ENCODE measurements at places on chromosomes 3 and 15.

DNA sequence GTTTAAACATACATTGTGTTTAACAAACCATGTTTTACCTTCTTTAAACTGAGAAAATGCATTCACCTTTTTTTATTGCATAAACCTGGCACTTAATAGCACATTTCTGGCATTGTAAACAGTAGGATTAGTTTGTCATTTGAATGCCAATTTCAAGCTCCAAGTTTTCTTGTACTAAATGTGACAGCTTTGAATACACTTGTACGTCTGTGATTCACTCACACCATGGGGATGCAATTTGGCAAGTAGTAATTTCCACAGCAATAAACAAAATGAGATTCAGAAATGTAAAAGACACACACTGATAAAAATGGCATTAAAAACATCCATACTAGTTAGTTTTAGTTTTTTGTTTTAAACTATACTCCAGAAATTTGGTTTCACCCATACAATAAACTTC lies 598.9 kb downstream of the SI start:
- no peak for DNase-seq

DNA sequence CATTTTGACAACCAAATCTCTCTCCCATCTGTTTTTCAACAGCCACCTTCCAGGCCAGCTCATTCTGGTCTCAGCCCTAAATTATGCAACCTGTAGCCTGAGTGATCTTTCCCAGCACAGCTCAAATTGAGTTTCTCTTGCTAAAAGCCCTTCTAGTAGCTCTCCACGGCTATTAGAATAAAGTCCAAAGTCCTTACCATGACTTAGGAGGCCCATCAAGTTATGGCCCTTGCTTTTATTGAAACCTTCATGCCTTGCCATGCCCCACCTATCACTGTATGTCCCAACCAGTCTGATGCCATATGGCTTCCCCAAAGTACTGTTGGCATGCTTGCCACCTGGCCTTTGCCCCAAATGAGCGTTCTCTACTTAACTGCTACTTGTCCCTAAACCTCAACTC lies 303.5 kb upstream of the GADL1 start:
- DNase-seq, result no peak

- DNase-seq, result no peak
Measured at GRCh38 chr3:188060840-188061544, 93.0 kb upstream of the LPP start.

DNA sequence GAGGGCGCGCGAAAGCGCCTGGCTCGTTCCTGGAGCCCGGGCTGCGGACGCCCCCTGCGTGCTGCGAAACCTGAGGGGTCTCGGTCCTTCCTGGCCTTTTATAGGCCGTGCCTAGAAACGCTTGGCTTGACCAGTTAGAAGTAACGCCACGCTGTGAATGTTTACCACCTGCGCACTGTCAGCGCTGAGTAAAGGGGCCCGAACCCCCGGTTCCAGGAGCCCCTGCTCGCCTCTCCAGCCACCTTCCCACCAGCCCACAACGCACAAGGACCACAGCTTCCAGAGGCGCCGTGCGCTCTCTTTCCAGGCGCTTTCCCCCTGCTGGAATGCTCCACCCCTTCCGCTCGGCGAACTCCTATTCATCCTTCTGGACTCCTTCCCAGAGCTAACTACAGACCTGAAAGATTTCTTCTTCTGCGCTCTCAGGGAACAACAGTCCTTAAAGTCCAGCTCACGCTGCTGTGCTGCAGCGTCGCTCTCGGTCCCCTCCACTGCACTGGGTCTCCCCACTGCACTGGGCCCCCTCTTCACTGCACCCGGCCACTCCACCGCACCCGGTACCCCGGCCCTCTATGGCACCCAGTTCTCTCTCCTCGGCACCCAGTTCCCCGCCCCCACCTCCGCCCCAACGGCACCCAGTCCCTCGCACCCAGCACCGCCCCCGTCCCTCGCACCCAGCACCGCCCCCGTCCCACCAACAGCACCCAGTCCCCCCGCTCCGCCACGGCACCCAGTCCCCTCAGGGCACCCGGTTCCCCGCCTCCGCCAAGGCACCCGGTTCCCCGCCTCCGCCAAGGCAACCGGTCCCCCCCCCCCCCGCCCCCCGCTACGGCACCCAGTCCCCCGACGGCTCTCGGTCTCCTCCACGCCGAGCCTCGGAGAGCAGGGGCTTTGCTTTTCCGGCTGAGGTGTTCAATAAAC lies 69.8 kb downstream of the SQOR start:
- DNase-seq, result no peak

DNA sequence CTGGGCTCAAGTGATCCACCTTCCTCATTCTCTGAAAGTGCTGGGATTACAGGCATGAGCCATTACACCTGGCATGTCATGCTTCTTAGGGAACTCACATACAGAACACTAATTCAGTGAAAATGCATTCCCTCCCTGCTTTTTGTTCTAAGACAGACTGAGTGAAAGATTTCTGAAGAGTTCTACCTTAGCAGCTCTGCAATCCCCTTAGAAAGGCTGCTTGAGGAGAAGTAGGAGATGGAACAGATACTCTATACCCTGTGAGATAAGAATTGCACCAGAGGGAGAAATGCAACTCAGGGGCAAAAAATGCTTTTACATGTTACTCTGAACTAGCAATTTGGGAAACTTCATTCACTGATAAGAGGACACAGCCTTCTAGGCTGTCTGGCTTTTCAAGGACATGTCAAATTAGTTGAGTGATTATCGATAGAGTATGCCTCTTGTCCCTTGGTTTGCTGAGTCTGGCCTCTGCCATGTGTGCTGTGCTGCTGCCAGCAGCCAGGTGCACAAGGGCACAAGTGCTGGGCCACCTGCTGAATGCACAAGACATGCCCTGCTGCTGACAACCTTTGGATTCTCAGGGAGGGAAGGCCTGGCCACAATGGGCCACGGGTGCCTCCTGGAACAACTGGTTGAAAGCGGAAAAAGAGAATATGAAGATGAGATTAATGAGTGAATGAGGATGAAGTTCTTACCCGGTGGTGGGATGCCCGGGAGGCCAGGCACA lies 17.8 kb downstream of the UQCC5 start:
- DNase-seq, result no peak

GRCh38 chr3:52446631-52447511 lies 2.0 kb upstream of the SEMA3G start:
- DNase-seq, result peak; percentile 80

DNA sequence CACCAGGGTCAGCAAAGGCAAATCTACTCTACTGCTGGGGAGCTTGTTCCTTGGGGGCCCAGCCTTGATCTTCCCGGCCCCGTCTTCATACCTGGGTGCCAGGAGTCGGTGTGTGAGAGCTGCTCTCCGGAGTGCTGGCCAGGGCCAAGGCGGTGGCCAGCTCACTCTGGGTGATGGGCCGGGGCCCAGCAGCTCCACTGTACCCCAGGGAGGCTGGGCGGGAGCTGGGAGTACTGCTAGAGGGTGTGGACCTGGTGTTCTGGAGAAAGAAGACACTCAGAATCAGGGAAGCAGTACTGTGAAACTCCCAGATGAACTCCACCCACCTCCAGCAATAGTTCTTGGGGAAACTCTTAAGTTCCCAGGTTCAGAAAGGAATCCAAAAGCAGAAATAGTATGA lies 11.9 kb downstream of the UBL7 start:
- no peak for DNase-seq

- no peak for DNase-seq
Measured at GRCh38 chr15:69979262-69979661, 118.5 kb downstream of the TLE3 start.

GRCh38 chr3:37029111-37029510 lies 35.8 kb downstream of the MLH1 start:
- no peak for DNase-seq

DNA sequence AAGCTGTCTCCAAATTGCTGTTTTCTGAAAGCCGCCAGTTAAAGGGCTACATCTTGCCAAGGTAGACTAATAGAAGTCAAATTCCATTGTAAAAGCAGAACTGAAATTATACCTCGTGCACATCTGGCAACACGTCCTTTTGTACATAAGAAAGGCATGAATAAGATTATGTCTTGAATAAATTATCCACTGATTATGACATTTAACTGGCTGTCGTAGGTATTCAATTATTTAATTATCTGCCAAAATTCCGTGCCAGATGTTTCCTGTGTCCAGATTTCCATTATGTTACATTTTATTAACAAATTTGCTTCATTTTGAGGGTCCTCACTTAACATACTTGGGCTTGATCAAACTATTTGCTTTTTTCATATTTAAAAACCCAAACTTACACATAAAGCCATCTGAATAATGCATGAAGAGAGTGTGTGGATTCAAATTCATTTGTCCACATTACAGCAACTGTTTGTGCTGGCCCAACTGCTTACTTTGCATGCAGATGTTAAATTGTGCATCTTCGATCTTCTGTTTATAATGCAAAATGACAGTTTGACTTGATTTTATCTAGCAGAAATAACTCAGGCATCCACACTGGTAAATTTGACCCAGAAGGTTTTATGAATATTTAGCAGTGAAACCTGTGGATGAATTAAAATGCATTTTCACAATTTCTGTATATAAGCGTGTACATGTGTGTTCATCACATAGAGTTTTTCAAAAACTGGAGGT lies 701.5 kb downstream of the ZNF385D start:
- no peak for DNase-seq

GRCh38 chr3:160531311-160531710 lies 34.1 kb downstream of the KPNA4 start:
- DNase-seq, result no peak

GRCh38 chr15:62209322-62209721 lies 44.2 kb upstream of the C2CD4B start:
- no peak for DNase-seq

DNA sequence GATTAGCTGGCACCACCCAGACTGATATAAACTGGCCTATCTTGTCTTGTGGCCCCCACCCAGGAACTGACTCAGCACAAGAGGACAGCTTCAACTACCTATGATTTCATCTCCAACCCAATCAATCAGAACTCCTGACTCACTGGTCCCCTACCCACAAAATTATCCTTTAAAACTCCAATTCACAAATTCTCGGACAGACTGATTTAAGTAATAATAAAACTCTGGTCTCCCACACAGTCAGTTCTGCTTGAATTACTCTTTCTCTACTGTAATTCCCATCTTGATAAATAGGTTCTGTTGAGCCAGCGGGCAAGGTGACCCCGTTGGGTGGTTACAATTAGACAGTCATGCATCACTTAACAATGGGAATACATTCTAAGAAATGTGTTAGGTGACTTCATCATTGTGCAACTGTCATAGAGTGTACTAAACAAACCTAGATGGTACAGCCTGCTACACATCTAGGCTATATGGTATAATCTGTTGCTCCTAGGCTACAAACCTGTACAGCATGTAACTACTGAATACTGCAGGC lies 48.1 kb upstream of the MAP4 start:
- DNase-seq, result no peak

DNA sequence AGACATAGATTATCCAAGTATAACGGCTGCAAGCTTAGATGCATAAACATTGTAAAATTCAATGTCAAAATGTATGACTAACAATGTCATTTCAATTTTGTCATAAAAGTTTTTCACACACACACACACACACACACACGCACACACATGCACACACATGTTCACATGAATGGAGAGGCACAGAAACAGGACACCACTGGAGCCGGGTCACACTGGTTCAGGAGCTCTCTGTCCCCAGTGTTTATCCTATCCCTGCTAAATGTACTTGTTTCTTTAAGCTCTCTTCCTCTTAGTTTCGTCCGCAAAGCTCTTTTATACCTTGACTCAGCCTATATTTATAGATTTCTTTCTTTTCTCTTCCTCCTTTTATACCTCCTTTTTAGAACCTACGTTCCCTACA lies 249.9 kb downstream of the CADPS start:
- no peak for DNase-seq

DNA sequence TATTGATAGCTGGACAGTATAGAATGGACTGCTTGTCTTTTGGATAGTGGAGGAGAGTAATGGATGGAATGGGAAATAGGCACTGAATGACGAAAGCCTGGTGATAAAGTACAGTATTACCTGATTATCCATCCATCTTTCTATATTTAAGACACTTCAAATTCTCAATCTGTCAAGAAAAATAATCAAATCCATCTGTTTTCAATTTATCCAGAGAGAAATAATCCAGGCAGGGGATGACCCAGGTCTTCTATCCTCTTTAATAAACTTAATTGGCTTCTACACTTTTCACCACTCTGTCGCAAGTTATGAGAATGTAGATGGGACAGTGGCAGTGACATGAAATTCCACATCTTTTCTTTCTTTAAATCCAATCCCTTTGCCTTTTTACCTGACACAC lies 420.3 kb upstream of the PDZRN3 start:
- DNase-seq, result no peak

GRCh38 chr3:64921281-64922065 lies 233.7 kb upstream of the ADAMTS9 start:
- DNase-seq, result no peak

DNA sequence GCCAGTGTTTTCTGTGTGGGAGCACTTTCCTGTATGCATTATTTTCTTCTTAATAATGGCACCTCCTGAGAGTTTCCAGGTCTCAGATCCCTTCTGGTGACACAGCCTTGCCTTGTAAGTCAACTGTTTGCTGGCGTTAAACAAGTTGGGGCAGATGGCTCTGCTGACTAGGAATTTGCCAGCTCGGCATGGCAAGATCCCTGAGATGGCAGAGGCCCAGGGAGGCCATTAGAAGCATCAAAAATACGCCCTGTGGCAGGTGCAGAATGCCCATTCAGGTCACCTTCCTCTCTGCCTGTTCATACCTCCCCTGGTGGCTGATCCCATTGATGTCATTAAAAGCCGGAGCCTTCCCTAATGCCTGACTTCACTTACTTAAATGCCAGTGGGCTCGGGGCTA lies 320.9 kb upstream of the CTDSPL start:
- DNase-seq, result no peak

GRCh38 chr3:71219744-71220638 lies 363.5 kb downstream of the FOXP1 start:
- no peak for DNase-seq

- peak; percentile 78 for DNase-seq
Measured at GRCh38 chr3:120160050-120160449, 65.8 kb upstream of the GSK3B start.

GRCh38 chr3:7682822-7683229 lies 818.8 kb upstream of the LMCD1 start:
- DNase-seq, result peak; percentile 98

- DNase-seq, result no peak
Measured at GRCh38 chr15:59232476-59232875, 25.8 kb downstream of the LDHAL6B start.

- DNase-seq, result peak; percentile 34
Measured at GRCh38 chr15:85625856-85626255, 168.9 kb downstream of the KLHL25 start.
